Natural killer cell (primary cell): ENCODE measurements at places on chromosomes 4 and X. TPM values are rescaled to one million over a fixed set of nuclear protein-coding genes. Genes with fewer than 3 reads are reported as not detected.

The NEUROG2 gene
- total RNA-seq: not detected

DNA sequence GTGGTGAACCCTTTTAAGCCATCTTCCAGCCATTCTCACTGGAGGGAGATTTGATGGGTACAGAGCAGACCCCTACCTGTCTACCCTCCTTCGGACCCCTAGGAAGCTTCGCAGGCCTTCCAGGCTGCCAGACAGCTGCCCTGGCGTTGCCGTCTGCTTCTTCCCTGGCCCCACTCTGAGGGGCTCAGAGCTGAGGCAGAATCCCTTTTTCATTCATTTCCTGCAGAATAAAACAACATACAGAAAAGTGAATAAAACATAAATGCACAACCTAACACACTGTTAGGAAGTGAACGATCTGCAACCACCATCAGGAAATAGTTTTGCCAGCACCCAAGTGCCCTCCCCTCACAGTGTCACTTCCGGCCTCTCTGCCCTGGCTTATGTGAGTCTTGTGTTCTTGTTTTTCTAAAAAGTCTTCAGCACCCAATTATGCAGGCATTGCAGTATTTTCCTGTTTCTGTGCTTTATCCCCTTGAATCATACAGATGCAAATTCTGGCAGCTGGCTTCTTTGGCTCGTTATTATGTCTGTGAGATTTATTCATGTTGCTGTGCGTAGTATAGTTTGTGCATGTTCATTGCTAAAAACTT is 5.6 kb upstream of the ADD1 start:
- H3K27ac ChIP-seq: peak overlapping the region; percentile 77
- peaks cover 80% of the 10 kb centered on the region for H3K4me1 ChIP-seq
- DNase-seq: peak; percentile 68
- H3K36me3 ChIP-seq: peaks cover 19% of the 10 kb centered on the region
- no peaks in the 10 kb centered on the region for H3K27me3 ChIP-seq

- H3K27me3 ChIP-seq: no peaks in the 10 kb centered on the region
- no peaks in the 10 kb centered on the region for H3K4me1 ChIP-seq
- no peak overlapping the region for H3K4me3 ChIP-seq
- DNase-seq: no peak
- no peaks in the 10 kb centered on the region for H3K36me3 ChIP-seq
Measured at GRCh38 chrX:113275804-113276203, 435.2 kb upstream of the AMOT start.

The CLDN22 gene
- total RNA-seq: 0.25 TPM

The HERC6 gene
- 17.5 TPM for total RNA-seq

- H3K4me3 ChIP-seq: no peak overlapping the region
- no peak for DNase-seq
- no peak overlapping the region for H3K27ac ChIP-seq
- H3K27me3 ChIP-seq: no peaks in the 10 kb centered on the region
Measured at GRCh38 chr4:121684561-121684960, 12.2 kb downstream of the ANXA5 start.

The GPRIN3 gene
- total RNA-seq: 50.7 TPM

DNA sequence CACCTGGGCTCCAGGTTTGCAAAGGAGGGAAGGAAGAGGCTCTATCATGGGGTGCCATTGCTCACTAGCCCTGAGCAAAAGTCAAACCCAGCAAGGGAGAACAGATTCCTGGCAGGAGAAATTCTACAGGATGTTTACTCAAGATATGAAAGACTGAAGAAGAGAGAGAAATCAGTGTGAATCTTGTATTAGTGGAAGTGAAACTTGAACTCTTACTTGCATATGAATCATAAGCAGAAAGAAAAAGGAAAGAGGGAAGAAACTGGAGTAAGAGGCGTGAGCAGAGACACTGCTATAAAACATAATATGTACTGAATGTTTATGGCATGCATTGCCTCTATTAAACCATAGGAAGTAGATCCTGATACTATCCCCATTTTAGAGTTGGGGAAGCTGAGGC is 60.9 kb downstream of the C4orf46 start:
- no peak overlapping the region for H3K4me3 ChIP-seq
- H3K27me3 ChIP-seq: no peaks in the 10 kb centered on the region
- no peak overlapping the region for H3K27ac ChIP-seq
- no peak for DNase-seq

The AFAP1 gene
- total RNA-seq: 9.5 TPM

DNA sequence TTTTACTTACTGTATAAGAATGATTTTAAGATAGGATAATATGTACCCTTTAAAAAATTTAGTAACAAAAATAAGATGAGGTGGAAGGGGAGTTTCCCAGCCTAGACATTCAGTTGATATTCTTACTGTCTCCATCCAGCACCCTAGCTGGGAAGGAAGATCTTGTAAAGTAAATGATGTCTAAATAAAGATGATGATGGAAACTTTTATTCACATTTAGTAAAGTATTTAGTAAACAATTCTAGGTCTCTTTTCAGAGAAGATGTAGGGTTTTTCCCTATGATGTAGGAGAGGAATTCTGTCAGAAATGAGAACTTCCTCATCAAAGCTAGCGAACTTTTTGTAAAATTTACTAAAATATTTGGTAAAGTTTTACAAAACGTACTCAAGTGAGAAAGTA is 136.8 kb downstream of the RAPGEF2 start:
- no peaks in the 10 kb centered on the region for H3K36me3 ChIP-seq
- DNase-seq: no peak
- no peaks in the 10 kb centered on the region for H3K4me1 ChIP-seq
- H3K27ac ChIP-seq: no peak overlapping the region
- no peak overlapping the region for H3K4me3 ChIP-seq
- no peaks in the 10 kb centered on the region for H3K27me3 ChIP-seq

The FAM184B gene
- total RNA-seq: 0.05 TPM
